ENCODE measurements at places on chromosomes 4 and X.
A peak's percentile ranks its signal among the peaks of the same experiment; 100 is the strongest.

DNA sequence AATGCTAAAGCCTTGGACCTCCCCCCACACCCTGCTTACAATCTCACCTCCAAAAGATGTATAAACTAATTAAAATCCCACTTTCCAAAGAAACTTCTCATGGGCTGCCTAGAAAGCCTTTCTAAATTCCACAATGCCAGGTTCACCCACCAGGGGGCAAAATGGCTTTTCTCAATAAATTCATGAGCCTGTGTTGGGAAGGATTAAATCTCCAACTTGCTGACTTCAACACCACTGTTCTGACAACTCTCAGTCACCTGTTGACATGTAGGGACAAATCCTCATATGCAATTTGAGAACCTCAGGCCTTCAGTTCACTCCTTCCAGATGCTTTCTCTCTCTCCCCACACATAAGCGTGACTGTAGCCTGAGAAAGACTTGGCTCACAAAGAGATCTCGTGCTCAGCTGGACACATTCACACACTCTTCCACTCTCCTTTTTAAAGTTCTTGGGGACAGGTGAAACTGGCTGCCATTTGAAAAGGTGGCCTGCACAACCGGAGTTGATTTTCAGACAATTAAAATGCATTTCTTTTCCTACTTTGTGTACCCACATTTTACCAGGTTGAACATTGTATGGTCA, 88.6 kb upstream of the PRPS2 start:
- DNase-seq = no peak

GRCh38 chr4:38670109-38670901, 6.3 kb downstream of the KLF3 start:
- DNase-seq = no peak

GRCh38 chrX:103549916-103550315, 30.6 kb upstream of the RAB40A start:
- DNase-seq = no peak

GRCh38 chrX:21698272-21698671, 40.1 kb upstream of the KLHL34 start:
- DNase-seq = no peak

DNA sequence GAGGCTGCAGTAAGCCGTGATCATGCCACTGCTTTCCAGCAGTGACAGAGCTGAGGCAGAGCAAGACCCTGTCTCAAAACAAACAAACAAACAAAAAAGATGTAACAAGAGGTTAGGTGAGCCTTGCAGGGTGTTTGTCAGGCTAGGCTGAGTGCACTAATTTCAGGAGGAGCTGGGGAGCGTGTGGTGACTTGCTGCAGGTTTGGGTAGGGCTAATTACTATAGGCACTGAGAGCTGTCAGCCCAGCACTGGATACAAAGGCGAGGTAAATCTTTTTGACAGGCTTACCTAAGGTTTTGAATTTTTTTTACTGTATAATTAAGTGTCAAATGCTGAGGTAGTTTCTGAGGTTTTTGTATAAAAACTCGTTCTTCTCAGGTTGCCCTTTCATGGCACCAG, 29.8 kb upstream of the SH3D19 start:
- DNase-seq = no peak

- no peak for DNase-seq
These were observed 192.4 kb upstream of the EDNRA start for GRCh38 chr4:147288512-147288911.

- DNase-seq = no peak
These were observed 59.0 kb downstream of the FAM193A start for GRCh38 chr4:2595436-2595835.

DNA sequence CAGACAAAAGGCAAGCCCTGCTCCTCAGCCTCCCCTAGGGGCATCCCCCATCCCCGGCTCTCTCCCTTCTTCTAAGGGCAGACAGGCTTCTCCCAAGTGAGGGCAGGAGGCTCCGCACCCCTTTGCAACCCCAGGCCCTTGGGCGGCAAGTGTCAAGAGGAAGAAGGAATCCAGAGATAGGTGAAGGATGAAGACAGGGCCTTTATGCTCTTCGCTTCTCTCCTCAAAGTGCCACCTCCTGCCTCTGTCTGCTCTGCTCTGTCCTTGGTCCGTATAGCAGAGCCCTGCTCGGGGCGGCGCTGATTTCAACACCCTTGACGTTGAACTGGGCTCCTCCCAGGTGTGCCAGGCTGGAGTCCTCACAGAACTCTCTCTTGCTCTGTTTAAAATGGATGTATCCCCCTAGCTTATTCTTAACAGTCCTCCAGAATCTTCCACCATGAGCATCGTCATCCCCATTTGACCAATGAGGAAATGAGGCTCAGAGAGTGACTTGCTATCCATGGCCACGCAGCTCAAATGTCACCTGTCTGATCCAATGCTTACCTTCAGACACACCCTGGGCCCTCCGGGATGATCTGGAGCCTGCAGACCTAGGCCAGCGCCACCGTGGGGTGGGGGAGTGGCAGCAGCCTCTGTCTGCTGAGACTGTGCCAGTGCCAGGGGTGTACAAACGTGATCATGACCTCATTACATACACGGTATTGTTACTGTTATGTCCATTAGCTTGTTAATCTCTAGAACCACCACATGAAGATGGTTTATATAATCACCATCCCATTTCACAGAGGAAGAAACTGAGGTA, 99.8 kb downstream of the PHKA2 start:
- DNase-seq = no peak

DNA sequence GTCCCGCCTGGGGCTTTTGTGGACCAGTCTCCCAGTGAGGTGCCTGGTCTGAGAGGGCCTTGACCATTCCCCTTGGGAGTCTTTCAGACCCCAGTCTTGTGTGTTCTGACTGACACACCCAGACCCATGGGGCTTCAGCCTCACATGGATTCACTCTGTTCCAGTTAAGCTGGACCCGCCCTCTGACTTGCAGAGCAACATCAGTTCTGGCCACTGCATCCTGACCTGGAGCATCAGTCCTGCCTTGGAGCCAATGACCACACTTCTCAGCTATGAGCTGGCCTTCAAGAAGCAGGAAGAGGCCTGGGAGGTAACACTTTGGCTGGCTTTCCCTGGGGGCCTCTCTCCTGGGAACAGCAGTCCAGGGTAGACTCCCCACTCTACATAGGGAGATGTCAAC, 6.8 kb downstream of the IL9R start:
- DNase-seq = no peak

- no peak for DNase-seq
These were observed 383.0 kb upstream of the TENM3 start for GRCh38 chr4:181860157-181860556.

DNA sequence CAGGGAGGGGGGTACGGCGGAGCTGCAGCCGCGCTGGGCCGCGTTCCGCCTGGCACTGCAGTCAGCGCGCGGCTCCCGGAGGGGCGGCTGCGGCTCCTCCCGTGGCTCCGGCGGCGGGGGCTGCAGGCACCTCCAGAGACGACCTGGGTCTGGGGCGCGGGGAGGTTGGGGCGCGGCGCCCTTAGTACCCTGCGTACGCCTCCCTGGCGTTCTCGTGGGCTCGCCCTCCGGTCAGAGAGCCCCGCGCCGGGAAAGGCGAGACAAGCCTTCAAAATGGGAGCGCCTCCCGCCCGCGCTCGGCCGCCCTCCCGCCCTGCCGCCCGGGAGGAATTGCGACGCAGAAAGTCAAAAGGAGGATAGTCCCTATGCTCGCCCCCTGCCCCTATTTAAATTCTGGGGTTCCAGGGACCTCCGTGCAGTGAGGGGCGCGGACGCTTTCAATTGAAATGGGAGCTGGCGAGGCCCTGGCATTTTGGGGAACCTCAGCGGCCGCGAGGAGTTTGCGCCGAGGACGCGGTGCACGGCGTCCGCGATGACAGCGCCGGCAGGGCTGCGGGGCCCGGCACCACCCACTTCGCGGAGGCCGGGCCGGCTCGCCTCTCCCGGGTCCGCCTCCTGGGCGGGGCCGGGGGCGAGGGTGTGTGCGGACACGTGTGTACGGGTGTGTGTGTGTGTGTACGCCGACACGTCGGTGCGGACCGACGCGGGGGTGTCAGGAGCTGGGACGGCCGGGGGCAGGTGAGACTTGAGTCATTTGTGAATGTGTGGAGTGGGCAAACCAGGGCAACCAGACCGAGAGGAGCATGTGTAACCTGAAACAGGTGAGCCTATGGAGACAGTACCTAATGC, 544 bp downstream of the HERC3 start:
- DNase-seq = peak; percentile 78

- DNase-seq = no peak
These were observed 136.5 kb downstream of the RBM47 start for GRCh38 chr4:40493160-40493559.

- no peak for DNase-seq
These were observed 12.6 kb downstream of the IBSP start for GRCh38 chr4:87811977-87812376.

GRCh38 chr4:48756689-48757220, 23.3 kb downstream of the FRYL start:
- DNase-seq = no peak

DNA sequence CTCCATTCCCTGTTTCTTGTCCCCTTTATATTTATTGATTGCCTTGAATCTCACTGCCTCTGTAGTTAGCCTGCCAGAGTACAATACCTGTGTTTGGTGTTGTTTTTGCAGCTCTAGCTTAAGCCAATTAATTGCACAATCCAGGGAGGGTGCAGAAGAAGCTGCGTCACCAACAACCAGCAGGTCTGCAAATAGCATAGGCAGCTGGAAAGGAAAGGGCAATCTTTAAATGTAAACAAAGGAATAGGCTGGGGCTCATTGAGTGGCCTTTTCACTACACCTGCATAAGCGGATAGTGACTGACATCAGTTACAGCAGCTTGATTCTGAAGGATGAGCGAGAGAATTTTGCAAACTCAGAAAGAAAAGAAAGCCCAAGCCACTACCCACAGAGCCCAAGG, 106.8 kb upstream of the RAI2 start:
- DNase-seq = no peak

GRCh38 chr4:67556436-67556835, 2.1 kb upstream of the STAP1 start:
- DNase-seq = no peak

GRCh38 chrX:151815398-151815797, 80.9 kb downstream of the CNGA2 start:
- no peak for DNase-seq

DNA sequence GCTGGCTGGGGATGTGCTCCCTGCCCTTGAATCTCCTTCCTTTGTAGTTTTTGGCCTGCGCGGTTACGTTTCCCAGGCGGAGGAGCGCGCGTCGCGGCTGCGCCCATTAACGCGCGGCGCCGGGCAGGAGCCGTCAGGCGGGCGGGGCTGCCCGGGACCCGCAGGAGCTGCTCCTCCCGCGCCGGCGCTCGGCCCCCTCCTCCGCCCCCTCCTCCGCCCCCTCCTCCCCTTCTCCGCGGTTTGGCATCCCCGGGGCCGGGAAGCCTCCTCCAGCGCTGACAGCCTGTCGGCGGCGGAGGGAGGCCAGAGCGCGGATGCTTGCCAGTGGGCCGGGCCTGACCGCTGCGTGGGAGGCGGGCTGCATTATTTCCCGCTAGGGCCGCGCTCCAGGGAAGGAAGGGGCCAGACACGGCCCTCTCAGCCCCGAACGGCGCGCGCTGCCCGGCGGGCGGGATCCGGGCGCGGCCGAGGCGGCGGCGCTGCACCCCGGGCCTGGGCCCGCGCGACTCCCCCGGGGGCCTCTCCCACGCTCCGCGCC, at the start of gene DCLK2:
TSS of gene DCLK2 (plus strand) at position 405 of the 538 bp plus-strand sequence. CDS start 583 bp downstream, outside the sequence.
- DNase-seq = no peak

DNA sequence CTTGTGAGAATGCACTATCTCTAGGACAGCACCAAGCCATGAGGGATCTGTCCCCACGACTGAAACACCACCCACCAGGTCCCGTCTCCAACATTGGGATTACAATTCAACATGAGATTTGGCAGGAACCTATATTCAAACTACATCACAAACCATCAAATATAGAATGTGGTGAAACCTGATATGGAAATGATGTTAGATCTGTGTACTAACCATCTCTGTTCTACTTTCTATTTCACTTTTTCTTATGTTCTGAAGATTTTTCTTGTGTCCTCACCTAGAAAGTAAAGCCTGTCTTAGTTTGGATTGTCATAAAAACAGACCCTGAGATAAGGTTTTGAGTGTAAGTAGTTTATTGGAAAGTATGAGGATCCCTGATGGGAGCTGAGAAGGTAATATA, 37.8 kb upstream of the TACR3 start:
- DNase-seq = no peak

- no peak for DNase-seq
These were observed 103.8 kb upstream of the QRFPR start for GRCh38 chr4:121484633-121485032.

GRCh38 chr4:128571747-128572146, 237.8 kb upstream of the JADE1 start:
- DNase-seq = no peak

- no peak for DNase-seq
These were observed 59.8 kb downstream of the MRPL1 start for GRCh38 chr4:77922158-77923094.

DNA sequence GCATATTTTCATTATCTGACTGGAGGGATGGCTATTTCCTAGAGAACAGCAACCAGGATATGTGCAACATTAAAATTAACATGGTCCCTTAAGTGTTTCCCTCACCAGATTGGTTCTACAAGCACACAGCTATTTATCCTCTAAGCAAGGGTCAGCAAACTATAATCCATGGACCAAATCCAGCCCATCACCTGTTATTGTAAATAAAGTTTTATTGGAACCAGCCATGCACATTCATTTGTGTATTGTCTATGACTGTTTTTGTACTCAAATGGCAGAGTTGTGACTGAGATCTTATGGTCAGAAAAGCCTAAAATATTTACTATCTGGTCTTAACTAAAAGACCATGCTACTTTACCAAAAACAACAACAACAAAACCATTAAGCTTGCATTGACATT, 77.9 kb downstream of the AMELX start:
- DNase-seq = no peak

GRCh38 chr4:104752337-104752736, 257.6 kb upstream of the CXXC4 start:
- DNase-seq = no peak

- DNase-seq = no peak
These were observed 101.6 kb upstream of the MID1IP1 start for GRCh38 chrX:38699696-38700095.

DNA sequence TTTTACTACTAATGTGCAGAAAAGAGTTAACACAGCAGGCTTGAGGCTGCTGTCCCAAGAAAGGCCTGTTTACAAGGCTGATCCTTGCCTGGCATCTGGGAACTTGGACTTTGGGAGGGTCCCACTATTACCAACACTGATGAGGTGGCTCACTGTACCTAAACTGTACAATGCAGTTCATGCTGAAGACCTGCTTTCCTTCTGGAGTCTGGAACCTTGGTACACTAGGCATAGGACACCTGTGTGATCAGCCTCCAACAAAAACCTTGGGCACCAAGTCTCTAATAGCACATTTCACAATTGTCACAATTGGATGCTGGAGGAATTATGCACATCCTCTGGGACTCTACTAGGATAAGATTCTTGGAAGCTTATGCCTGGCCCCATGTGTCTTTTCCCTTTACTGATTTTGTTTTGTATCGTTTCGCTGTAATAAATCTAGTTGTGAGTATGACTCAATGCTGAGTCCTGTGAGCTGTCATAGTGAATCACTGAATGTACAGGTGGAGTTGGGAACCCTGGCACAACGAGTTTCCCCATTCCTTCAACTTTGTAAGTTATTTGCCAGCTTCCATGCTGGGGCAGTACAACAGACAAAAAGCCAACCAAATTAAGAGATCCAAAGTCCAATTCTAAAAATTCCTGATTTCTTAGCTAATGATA, 45.9 kb downstream of the TEC start:
- DNase-seq = no peak
